ENCODE measurements at places on chromosomes 5 and 9. TPM values are rescaled to one million over a fixed set of nuclear protein-coding genes. Genes with fewer than 3 reads are reported as not detected.
A peak's percentile ranks its signal among the peaks of the same experiment; 100 is the strongest.

SLC36A1 gene
- 14.3 TPM for polyA plus RNA-seq

- H3K4me3 ChIP-seq, result no peak overlapping the region
- no peaks in the 10 kb centered on the region for H3K36me3 ChIP-seq
- no peaks in the 10 kb centered on the region for H3K27me3 ChIP-seq
- H3K4me1 ChIP-seq, result no peaks in the 10 kb centered on the region
- H3K27ac ChIP-seq, result no peak overlapping the region
Measured at GRCh38 chr5:54411176-54411575, 44.3 kb upstream of the HSPB3 start.

GRCh38 chr9:6779417-6780241, 21.9 kb downstream of the KDM4C start:
- no peak overlapping the region for H3K4me3 ChIP-seq
- DNase-seq, result peak; percentile 88
- H3K27me3 ChIP-seq, result no peaks in the 10 kb centered on the region

GRCh38 chr9:120868339-120868675, 8.7 kb downstream of the PHF19 start:
- no peaks in the 10 kb centered on the region for H3K27me3 ChIP-seq
- DNase-seq, result no peak
- H3K36me3 ChIP-seq, result no peaks in the 10 kb centered on the region
- H3K4me3 ChIP-seq, result peak overlapping the region; percentile 24
- peaks cover 24% of the 10 kb centered on the region for H3K4me1 ChIP-seq
- peak overlapping the region; percentile 34 for H3K27ac ChIP-seq

MARVELD2 gene
- 7.2 TPM for polyA plus RNA-seq

GRCh38 chr5:88890070-88890781, 7.2 kb upstream of the MEF2C start:
- H3K4me1 ChIP-seq, result no peaks in the 10 kb centered on the region
- H3K4me3 ChIP-seq, result peak overlapping the region; percentile 29
- no peak overlapping the region for H3K27ac ChIP-seq
- no peaks in the 10 kb centered on the region for H3K27me3 ChIP-seq

DNA sequence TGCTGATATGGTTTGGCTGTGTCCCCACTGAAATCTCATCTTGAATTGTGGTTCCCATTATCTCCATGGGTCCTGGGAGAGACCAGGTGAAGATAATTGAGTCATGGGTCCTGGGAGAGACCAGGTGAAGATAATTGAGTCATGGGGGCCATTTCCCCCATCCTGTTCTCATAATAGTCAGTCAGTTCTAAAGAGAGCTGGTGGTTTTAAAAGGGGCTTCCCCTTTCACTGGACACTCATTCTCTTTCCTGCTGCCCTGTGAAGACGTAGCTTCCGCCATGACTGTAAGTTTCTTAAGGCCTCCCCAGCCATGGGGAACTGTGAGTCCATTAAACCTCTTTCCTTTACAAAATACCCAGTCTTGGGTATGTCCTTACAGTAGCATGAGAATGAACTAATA, 99.6 kb downstream of the TRIM32 start:
- H3K27me3 ChIP-seq, result no peaks in the 10 kb centered on the region

DNA sequence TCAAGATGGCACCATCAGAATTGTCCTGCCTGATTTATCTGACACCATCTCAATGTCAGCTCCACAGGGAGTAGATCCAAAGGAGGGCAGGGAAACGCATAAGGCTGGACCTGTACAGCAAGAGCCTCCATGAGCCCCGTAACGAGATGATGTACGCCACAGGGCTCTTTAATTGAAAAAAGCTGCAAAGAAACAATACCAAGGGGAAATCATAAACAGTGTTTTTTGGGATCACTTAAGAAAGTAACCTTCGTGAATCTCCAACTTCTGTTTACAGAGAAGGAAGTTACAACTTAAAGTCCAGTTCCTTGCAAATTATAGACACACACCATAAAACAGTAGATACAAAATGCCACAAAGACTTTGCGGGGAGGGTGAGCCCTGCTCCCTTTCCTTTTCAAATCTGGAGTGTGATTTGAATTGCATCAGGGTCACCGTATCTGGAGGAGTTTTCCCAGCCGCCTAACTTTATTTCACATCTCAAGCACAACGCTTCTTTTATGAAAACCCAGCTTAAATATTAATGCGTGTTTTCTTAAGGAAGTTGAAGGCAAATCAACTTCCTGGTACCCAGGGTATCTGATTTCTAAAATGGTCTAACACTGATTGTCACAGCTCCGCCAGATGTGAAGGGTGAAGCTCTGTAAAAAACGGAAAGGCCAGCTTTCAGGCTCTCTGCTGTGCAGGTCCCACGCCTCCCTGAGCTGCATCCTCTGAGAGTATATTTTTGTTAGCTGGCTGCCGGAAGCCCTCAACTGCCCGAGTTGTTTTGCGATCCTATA, 88.9 kb downstream of the EBF1 start:
- H3K36me3 ChIP-seq, result no peaks in the 10 kb centered on the region
- H3K27me3 ChIP-seq, result no peaks in the 10 kb centered on the region
- H3K27ac ChIP-seq, result no peak overlapping the region
- no peaks in the 10 kb centered on the region for H3K4me1 ChIP-seq
- H3K4me3 ChIP-seq, result no peak overlapping the region
- no peak for DNase-seq

GFI1B gene
- polyA plus RNA-seq, result 1.4 TPM

GRXCR2 gene
- not detected for polyA plus RNA-seq

GRCh38 chr9:34927061-34927460, 31.0 kb upstream of the PHF24 start:
- no peaks in the 10 kb centered on the region for H3K36me3 ChIP-seq
- H3K4me3 ChIP-seq, result no peak overlapping the region
- DNase-seq, result no peak
- no peaks in the 10 kb centered on the region for H3K4me1 ChIP-seq
- no peaks in the 10 kb centered on the region for H3K27me3 ChIP-seq

DNA sequence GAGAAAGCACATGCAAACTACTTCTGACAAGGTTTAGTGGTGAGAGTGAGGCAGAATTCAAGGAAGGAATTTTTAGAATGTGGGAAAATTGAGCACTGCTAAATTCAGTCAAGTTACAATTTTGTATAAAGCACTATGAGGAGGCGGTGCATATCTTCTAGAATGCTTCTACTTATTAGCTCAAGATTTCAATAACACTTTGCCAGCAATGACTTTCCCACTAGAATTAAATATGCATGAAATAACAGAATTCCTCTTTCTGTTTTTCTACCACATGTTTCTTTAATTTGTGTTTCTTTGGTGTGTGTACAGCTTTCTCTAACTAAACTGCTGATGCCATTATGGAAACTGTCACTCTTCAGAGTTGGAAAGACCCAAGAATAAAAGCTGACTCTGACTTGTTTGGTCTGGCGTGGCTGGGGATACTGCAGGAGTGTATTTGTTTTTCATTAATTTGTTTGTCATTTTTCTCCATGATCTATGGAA, 163.5 kb downstream of the ARSB start:
- no peak overlapping the region for H3K4me3 ChIP-seq
- DNase-seq, result no peak
- no peaks in the 10 kb centered on the region for H3K4me1 ChIP-seq
- no peaks in the 10 kb centered on the region for H3K36me3 ChIP-seq

S1PR3 gene
- 0.54 TPM for polyA plus RNA-seq

- no peak overlapping the region for H3K4me3 ChIP-seq
- H3K4me1 ChIP-seq, result no peaks in the 10 kb centered on the region
- peaks cover 5% of the 10 kb centered on the region for H3K36me3 ChIP-seq
- H3K27ac ChIP-seq, result no peak overlapping the region
- no peaks in the 10 kb centered on the region for H3K27me3 ChIP-seq
Measured at GRCh38 chr5:58452566-58453258, 7.2 kb downstream of the PLK2 start.

- H3K27ac ChIP-seq, result no peak overlapping the region
- H3K27me3 ChIP-seq, result no peaks in the 10 kb centered on the region
- H3K4me1 ChIP-seq, result no peaks in the 10 kb centered on the region
- no peak overlapping the region for H3K4me3 ChIP-seq
Measured at GRCh38 chr9:3962496-3962895, 337.4 kb downstream of the GLIS3 start.

- H3K27ac ChIP-seq, result no peak overlapping the region
- no peak overlapping the region for H3K4me3 ChIP-seq
Measured at GRCh38 chr5:15013654-15014463, 142.3 kb upstream of the ANKH start.

GRCh38 chr9:75636427-75637045, 253.9 kb upstream of the PCSK5 start:
- no peak overlapping the region for H3K4me3 ChIP-seq
- no peaks in the 10 kb centered on the region for H3K4me1 ChIP-seq
- DNase-seq, result no peak
- H3K27ac ChIP-seq, result no peak overlapping the region

GRCh38 chr5:96537386-96537785, 104.3 kb upstream of the PCSK1 start:
- no peak overlapping the region for H3K27ac ChIP-seq
- no peaks in the 10 kb centered on the region for H3K4me1 ChIP-seq
- no peak overlapping the region for H3K4me3 ChIP-seq
- no peaks in the 10 kb centered on the region for H3K36me3 ChIP-seq
- H3K27me3 ChIP-seq, result no peaks in the 10 kb centered on the region

SCGB3A1 gene
- 0.90 TPM for polyA plus RNA-seq

DNA sequence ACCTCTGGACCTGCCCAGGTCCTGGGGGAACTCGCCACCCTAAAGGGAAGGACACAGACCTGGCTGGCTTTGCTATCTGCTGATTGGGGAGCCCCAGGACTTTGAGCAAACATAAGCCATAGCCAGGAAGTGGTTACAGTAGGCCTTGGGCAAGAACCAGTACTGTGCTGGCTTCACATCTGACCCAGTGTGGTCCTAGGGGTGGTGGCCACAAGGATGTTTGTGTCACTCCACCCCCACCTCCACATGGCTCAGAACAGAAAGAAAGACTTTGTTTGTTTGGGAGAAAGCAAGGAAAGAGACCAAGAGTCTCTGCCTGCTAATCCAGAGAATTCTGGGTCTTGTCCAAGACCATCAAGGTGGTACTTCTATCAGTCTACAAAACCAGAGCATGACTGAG, 334.2 kb downstream of the SPOCK1 start:
- H3K27ac ChIP-seq, result no peak overlapping the region
- no peaks in the 10 kb centered on the region for H3K4me1 ChIP-seq
- H3K4me3 ChIP-seq, result no peak overlapping the region
- no peaks in the 10 kb centered on the region for H3K36me3 ChIP-seq
- H3K27me3 ChIP-seq, result no peaks in the 10 kb centered on the region
- no peak for DNase-seq

PCDHA13 gene
- polyA plus RNA-seq, result 0.03 TPM

GRCh38 chr5:7667216-7667767, 183.6 kb downstream of the CFAP90 start:
- H3K4me1 ChIP-seq, result no peaks in the 10 kb centered on the region
- DNase-seq, result no peak
- H3K4me3 ChIP-seq, result no peak overlapping the region
- no peaks in the 10 kb centered on the region for H3K36me3 ChIP-seq

TRIM36 gene
- 22.1 TPM for polyA plus RNA-seq

- peaks cover 3% of the 10 kb centered on the region for H3K4me1 ChIP-seq
- no peak overlapping the region for H3K4me3 ChIP-seq
- DNase-seq, result no peak
- H3K27me3 ChIP-seq, result peaks cover 3% of the 10 kb centered on the region
- no peaks in the 10 kb centered on the region for H3K36me3 ChIP-seq
Measured at GRCh38 chr5:88879724-88880123, 3.3 kb downstream of the MEF2C start.

DNA sequence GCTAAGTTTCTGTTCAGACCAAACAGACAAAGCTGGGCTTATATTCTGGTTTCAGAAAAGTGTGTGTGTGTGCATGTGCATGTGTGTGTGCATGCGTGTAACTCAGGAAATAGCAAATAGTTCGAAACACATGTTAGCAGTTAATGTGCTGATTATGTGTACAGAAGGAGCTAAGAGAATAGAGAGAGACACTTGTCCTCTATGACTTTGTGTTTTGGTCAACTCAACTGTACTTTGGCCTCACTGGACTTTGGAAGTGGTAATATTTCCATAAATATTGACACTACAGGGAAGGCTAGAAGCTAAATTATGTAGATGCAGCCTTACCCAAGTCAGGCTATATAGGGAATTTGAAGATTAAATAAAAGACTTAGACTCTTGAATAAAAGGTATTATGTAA, 155.5 kb downstream of the RAB3C start:
- no peaks in the 10 kb centered on the region for H3K36me3 ChIP-seq
- no peak overlapping the region for H3K4me3 ChIP-seq
- H3K27ac ChIP-seq, result peak overlapping the region; percentile 74

DPH7 gene
- polyA plus RNA-seq, result 36.7 TPM

GRCh38 chr5:131394128-131394527, 130.3 kb downstream of the CDC42SE2 start:
- H3K36me3 ChIP-seq, result peaks cover 18% of the 10 kb centered on the region
- no peaks in the 10 kb centered on the region for H3K27me3 ChIP-seq
- H3K4me1 ChIP-seq, result no peaks in the 10 kb centered on the region

FCN2 gene
- not detected for polyA plus RNA-seq

DNA sequence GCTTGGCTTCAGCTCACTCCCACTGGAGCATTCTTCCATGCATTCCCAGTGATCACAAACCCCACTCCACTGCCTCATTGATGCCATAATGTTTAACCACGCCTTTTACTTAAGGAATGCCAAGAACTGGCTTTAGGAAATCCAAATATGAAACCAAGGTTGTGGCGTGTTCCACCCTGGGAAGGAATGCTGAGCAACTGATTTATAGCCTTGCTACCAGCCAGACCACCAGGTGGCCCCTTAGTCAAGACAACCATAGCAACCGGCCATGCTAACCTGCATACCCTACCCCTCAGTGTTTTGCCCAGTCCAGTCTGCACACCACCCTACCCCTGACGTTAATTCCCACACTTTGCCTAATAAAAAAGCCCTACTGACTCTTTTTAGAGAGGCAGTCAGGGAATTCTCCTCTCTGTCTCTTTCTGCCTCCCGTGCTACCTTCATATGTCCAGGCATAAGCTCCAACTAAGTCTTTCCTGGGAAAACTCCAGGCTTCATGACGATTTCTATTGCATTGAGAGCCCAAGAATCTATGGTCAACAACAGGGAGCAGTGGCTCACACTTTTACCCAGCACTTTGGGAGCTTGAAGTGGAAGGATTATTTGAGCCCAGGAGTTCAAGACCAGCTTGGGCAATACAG, 27.0 kb upstream of the PRRC2B start:
- no peak overlapping the region for H3K27ac ChIP-seq
- DNase-seq, result peak; percentile 66
- no peaks in the 10 kb centered on the region for H3K4me1 ChIP-seq
- no peak overlapping the region for H3K4me3 ChIP-seq
